ENCODE measurements at places on chromosomes 5 and 9. TPM values are rescaled to one million over a fixed set of nuclear protein-coding genes. Genes with fewer than 3 reads are reported as not detected.

GCNT4 gene
- total RNA-seq = 1.5 TPM

MPDZ gene
- total RNA-seq = 86.0 TPM

MUSK gene
- total RNA-seq = 0.19 TPM

FAM78A gene
- 1.2 TPM for total RNA-seq

C1QTNF3 gene
- total RNA-seq = 0.85 TPM

All from regular cardiac myocyte (primary cell).